Foreskin keratinocyte (primary cell): ENCODE measurements at places on chromosomes 7 and 10. TPM values are rescaled to one million over a fixed set of nuclear protein-coding genes. Genes with fewer than 3 reads are reported as not detected.

GRCh38 chr7:150903606-150904005 is 51.3 kb downstream of the AOC1 start:
- peak; percentile 37 for DNase-seq

GRCh38 chr7:13979671-13980435 is 9.6 kb downstream of the ETV1 start:
- no peak for DNase-seq

DNA sequence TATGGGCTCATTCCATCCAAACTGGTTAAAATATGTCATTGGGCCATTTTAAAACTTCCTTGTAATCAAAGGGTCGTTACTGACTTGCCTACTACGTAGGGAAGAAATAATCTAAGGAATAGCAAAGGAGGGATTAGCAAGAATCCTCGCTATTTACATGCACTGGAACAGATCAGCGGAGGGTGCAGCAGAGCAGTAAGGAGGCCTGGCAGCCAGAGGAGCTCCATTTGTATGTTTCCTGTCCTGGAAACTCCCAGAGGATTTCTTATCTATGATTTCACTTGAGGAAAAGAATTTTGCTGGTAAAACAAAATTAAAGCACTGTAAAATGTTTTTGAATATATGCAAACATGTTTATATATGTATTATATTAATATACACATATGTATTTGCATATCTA is 107.3 kb downstream of the TPK1 start:
- no peak for DNase-seq

GRCh38 chr7:110831419-110831818 is 259.5 kb upstream of the LRRN3 start:
- no peak for DNase-seq

- no peak for DNase-seq
These were observed 8.0 kb upstream of the FAM221A start for GRCh38 chr7:23672033-23672432.

- no peak for DNase-seq
These were observed 131.9 kb downstream of the CDH23 start for GRCh38 chr10:71528371-71529206.

GRCh38 chr10:51706225-51706624 is 6.8 kb upstream of the CSTF2T start:
- DNase-seq = no peak

The CXCL12 gene
- not detected in 2 replicates for total RNA-seq

The ITGB8 gene
- total RNA-seq = 12.3 and 12.9 TPM in 2 replicates

The CCDC201 gene
- not detected in 2 replicates for total RNA-seq

The UBE2D4 gene
- 8.0 and 8.8 TPM in 2 replicates for total RNA-seq

The MBLAC1 gene
- 1.3 and 1.4 TPM in 2 replicates for total RNA-seq

The SORCS3 gene
- not detected in 2 replicates for total RNA-seq
